ENCODE measurements at places on chromosomes 12 and 14.

DNA sequence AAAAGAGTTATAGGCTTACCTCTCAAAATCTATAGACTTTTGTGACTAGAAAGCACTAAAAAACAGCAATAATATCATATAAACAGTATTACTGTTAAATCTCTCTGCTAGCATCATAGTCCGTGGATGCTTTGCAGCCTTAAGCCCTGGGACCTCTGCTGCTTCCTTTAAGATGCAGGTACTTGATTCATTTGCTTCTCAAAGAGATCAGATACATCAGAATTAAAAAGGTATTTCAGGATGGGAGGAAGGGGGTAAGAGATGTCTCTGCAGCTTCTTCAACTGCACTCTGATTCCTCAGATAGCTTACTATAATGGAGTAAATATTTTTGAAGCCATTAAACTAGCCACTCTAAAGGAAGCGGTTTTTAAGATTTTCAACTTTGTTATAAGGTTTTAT, 49.3 kb downstream of the PAPLN start:
- DNase-seq: no peak

- no peak for DNase-seq
Measured at GRCh38 chr14:78611796-78612571, 441.8 kb downstream of the NRXN3 start.

DNA sequence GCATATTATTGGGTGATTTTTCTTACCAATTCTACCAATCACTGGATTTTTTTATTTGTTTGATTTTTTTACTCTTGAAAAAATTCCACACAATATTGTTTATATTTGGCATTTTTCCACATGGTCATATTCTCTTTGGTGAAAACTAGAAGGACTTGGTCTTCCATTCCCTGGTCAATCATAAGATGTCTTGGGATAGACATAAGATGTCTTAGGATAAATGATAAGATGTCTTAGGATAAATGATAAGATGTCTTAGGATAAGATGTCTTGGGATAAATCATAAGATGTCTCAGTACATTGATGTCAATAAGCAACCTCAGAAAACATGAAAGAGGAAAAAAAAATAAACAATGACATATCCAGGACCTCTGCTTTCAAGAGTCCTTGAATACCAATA, 309.1 kb downstream of the LRFN5 start:
- no peak for DNase-seq

GRCh38 chr12:126869644-126870043, 1397.3 kb upstream of the TMEM132C start:
- DNase-seq: no peak

DNA sequence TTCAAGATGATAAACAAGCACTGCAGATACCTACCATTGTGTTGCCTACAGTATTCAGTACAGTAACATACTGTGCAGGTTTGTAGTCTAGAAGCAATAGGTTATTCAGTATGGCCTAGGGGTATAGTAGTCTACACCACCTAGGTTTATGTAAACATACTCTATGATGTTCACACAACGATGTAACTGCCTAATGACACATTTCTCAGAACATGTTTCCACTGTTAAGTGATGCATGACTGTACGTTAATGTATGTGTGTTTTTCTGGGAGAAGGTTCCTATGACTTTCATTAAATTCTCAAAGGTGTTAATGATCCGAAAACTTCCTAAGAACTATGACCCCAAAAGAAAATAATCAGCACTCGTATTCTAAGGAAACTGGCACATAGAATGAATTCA, 20.9 kb upstream of the CALM1 start:
- no peak for DNase-seq

DNA sequence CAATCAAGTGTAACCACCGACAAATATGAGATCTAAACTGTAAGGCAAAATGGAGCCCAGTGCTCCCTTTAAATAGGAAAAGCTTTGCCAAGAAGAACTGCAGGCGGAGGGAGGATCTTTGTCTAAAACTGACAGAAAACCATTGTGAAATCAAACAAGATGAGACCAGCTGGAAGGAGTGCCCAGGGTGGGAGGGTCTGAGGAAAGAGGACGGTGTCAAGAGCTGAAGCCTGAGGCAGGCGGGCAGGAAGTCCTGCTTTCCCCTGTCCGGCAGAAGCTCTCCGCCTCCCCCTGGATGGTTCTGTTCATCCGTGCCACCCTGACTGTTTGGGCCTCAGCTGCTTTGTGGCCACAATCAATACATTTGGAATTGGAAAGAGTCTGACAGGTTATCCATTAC, 37.5 kb downstream of the CDC42BPB start:
- DNase-seq: no peak

DNA sequence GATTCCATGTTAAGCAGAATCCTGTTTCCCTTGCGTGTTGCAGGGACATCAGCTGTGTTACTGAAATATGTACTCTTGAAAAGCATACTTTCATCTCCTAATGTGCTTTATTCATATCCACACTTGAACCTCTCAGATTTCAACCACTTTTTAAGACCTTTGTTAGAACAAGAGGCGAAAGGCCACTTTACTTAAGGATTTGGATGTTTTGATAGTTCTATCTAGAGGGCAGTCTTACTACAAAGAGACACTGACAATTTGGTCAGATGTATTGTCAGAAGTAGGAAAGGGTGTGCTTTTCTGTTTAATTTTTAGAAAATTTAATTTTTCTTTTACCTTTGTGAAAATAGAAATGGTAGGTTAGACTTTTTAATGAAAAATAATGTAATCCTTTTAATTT, 267.9 kb downstream of the TMTC2 start:
- no peak for DNase-seq

GRCh38 chr12:52860102-52860823, 11.5 kb upstream of the KRT78 start:
- DNase-seq: no peak

GRCh38 chr14:32508281-32508680, 179.2 kb downstream of the AKAP6 start:
- no peak for DNase-seq

- no peak for DNase-seq
Measured at GRCh38 chr12:102010265-102010994, 51.4 kb downstream of the WASHC3 start.

- no peak for DNase-seq
Measured at GRCh38 chr14:37870632-37871346, 275.4 kb downstream of the TTC6 start.

DNA sequence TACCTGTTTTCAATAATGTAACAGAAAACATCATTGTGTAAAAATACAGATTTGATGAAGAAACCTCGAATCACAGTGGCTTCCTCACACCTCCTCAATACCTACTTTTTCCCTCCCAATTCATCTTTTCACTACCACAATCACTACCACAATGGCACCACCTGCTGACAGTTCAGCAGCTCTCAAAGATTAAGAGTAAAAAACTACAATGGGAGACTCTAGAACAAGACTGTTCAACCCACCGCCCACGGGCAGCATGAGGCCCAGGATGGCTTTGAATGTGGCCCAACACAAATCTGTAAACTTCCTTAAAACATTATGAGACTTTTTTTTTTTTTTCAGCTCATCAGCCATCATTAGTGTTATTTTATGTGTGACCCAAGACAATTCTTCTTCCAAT, 15.2 kb downstream of the MED6 start:
- no peak for DNase-seq

GRCh38 chr14:89531661-89532335, 114.8 kb upstream of the FOXN3 start:
- DNase-seq: no peak

GRCh38 chr12:18320036-18320617, 58.8 kb downstream of the PIK3C2G start:
- DNase-seq: no peak

DNA sequence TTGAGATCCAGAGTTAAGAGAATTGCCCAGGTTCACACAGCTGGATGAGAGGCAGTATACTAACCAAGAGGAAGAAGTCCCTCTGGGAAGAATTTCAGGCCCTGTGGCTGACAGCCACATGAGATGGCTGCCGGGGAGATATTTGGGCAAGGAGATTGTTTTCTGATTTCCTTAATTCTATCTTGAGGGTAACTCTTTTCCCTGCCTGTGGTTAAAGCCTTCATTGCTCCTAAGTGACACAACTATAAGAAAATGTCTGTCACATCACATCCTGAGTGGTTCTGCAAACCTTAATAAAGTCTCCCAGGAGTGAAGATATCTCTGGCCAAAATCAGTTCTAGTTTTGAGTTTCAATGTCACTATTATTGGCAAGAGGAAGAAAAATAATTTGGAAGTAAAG, 9.6 kb downstream of the ARHGDIB start:
- no peak for DNase-seq

DNA sequence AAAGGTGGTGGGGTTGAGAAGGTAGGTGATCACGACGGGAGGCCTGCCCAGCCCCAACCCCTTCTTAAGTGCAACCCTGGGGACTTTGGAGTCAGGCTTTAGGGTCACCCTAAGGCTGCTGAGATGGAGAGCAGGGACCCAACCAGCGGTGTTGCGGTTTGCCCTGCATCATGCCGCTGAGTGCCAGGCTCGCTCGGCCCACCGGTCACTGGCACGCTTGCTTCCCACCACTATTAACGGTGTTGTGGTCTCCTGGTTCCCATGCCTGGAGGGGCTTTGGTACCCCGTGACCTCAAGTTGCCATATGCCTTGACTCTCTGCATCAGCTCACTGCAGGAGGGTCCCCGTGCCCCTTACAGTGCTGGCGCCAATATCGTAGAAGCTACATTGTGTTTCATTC, 18.4 kb upstream of the MEG3 start:
- DNase-seq: no peak

GRCh38 chr12:122886851-122887818, 8.8 kb downstream of the VPS37B start:
- no peak for DNase-seq

DNA sequence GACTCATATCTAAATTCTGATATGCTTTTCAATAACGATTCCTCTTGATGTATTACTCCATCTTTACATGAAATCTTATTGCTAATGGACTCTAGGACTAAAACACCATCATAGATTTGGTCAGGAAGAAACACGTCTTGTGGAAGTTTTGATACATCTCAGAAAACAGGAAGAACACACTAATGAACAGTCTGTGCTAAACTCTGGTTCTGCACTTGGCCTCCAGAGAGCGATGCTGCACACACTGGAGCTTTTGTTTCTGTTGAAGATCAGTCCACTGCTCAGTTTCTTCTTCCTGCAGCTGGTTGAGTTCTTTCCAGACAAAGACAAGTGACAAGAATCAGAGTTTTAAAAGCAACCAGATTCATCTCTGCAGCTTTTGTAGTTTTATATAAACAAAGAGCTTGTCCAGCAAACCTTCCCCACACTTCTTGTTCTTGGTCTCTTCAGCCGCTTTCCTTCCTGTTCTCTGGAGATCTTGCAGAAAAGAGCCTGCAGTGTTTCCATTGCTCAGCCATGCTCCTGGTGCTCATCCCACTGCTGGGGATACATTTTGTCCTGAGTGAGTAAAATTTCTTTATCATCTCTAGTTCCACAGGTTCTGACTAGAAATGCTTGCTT, 229.1 kb upstream of the OR4E1 start:
- peak; percentile 40 for DNase-seq

DNA sequence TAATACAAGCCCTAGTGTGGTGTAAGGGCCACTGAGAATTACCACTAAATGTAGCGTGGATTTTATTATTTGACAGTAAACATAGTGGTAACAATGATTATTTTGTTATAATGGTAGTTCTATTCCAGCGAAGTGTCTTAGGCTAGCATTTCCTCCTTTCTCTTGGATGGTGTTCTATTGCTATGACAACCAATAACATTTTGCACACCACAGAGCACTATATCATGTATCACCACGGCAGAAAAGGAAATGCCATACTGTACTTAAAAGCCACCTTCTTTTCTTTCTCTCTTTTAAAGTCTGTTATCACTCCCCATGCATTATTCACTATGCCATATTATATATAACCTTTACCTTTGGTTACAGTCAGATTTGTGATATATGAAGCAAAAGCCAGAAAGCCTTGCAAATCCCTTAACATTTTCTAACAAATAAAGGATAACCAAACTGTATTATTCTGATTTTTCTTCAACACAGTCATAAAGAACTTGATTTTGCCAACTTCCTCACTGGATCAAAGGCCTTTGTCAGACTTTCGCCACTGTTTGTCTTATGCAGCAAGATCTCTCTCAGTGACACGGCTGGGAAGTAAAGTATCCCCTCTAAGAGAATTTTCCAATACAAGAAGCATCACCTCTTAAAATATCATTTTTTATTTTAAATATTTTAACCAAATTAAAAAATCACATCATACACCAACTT, 195.8 kb downstream of the FOXN3 start:
- no peak for DNase-seq

DNA sequence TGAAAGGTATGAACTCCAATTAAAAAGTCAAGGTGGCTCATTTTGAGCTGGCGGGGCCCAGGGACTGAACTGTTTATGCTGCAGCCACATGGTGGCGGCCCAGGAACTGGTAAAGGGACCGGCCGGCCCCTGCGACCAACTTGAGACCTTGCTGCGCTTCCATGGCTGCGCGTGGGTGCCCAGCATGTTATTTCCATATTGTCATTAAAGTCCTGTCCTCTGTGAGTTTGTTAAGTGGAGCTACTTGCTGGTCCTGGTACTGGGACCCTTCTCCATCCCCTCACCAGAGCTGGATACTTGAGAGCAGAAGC, 62.3 kb downstream of the BEGAIN start:
- DNase-seq: peak; percentile 44

DNA sequence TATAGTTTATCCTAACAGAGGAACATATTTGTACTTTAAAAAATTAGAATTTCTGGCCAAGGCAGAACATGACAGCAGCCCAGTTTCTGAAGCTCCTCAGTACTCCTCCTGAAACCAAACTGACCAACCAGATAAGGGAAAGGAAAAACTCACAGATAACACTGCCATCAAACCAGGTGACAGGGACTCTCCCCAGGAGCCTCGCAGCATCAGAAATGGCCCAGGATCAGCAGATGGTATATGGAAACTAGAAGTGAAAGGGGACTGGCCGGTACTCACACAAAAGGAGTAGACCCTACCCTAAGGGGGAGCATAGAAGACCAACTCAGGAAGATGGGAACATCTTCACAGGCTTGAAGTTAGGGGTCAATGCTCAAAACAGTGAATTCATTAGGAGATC, 22.0 kb downstream of the GALC start:
- DNase-seq: no peak

GRCh38 chr12:112190231-112191025, 65.1 kb downstream of the TRAFD1 start:
- no peak for DNase-seq

GRCh38 chr12:7905071-7905470, 30.9 kb downstream of the SLC2A3 start:
- DNase-seq: no peak

DNA sequence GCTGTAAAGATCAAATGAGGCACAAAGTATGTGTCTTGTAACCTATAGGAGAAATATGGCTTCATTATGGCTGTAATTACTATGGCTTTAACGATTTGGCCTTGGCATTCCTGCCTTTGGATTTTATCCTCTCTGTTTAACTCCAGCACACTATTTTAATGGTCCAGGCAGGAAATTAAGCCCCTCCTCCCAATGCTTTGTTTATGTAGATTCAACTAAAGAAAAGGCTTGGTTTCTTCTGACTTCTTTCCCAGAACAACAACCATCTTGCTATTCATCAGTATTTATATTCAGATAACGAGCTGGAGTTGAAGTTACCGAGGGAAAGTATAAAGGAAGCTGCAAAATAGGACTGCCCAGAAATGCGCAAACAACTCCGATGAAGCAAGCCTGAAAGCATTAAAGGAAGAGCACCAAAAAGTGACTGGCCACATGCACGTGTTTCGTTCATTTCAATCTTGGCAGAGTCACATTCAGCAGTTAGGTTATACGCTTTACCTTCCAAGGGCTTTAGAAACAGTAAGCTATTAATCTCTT, 104.6 kb downstream of the NELL2 start:
- no peak for DNase-seq
